Right renal pelvis (tissue), 4 donors: ENCODE measurements at places on chromosomes 1 and 21. TPM values are rescaled to one million over a fixed set of nuclear protein-coding genes. Genes with fewer than 3 reads are reported as not detected.

The GSTM1 gene
- 3.1 TPM for polyA plus RNA-seq

The USP1 gene
- polyA plus RNA-seq, result 79.8 TPM

The PDPN gene
- 15.3 TPM for polyA plus RNA-seq

The TAF5L gene
- 21.2 TPM for polyA plus RNA-seq

The KCNE1 gene
- 0.55 TPM for polyA plus RNA-seq

The KRTAP6-2 gene
- polyA plus RNA-seq, result not detected

The NPR1 gene
- polyA plus RNA-seq, result 82.3 TPM

The OR2T33 gene
- polyA plus RNA-seq, result not detected

The MANEAL gene
- 4.5 TPM for polyA plus RNA-seq

The SYNJ1 gene
- 18.8 TPM for polyA plus RNA-seq

The CENPL gene
- polyA plus RNA-seq, result 10.8 TPM
